ENCODE measurements at places on chromosomes 11 and 22.

- no peak overlapping the region for H3K4me3 ChIP-seq
- H3K27me3 ChIP-seq: no peaks in the 10 kb centered on the region
- peaks cover 25% of the 10 kb centered on the region for H3K4me1 ChIP-seq
- H3K36me3 ChIP-seq: no peaks in the 10 kb centered on the region
- peak overlapping the region; percentile 2 for H3K27ac ChIP-seq
Observed at GRCh38 chr11:72075109-72075508, 5.2 kb downstream of the NUMA1 start.

DNA sequence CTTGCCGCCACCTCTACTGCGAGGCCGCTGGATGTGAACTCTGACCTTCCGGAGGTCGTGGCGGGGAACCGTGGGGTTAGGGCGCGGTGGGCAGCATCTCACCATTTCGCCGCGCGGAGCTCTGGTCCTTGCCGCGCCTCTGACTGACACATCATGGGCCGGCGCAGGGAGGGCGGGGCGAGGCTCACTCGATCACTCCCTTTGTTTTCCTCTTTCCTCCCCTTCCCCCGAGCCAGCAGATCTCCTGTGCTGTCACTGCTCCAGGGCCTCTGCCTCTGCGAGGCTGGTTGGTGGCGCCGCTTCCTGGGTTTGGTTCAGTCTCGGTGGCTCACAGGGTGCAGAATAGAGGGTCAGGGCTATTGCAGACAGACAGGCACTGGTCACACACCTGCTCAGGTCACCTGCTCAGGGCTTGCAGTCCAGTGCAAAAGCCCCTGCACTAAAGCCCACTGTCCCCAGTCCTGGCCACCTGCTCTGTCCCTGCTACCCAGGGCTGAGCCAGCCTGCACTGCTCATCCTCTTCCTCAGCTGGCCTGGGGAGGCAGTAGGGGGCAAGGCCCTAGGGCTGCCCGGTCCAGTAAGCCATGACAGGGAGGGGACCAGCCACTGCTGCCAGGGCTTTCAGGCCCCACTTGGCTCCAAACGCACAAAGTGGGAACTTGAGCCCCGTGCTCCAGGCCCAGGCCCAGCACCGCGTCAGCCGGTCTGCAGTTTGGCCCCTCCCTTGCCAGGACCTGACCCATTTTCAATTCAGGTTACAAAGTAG is 36.2 kb downstream of the PISD start:
- H3K4me1 ChIP-seq: peaks cover 43% of the 10 kb centered on the region
- DNase-seq: peak; percentile 85
- H3K27ac ChIP-seq: peak overlapping the region; percentile 52
- no peaks in the 10 kb centered on the region for H3K36me3 ChIP-seq
- H3K4me3 ChIP-seq: no peak overlapping the region

DNA sequence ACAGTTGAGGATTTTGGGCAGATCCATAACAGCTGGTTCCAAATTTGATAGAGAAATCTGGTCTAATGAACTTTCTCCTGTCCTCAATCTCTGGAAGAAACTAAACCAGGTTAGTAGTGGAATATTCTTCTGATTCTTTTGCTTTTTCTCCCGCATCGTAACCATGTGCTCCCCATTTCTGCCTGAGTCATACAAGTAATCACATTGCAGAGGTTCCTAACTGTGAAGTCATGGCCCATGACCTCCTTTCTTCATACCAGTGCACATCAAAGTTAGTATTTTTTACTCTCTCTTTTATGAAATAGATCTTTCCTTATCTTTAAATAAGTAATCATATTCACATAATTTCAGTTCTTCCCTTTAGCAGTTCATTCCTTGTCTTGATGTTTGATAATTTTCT is 249.0 kb downstream of the DYNC2H1 start:
- no peak overlapping the region for H3K27ac ChIP-seq
- no peaks in the 10 kb centered on the region for H3K36me3 ChIP-seq
- no peaks in the 10 kb centered on the region for H3K27me3 ChIP-seq
- H3K4me3 ChIP-seq: no peak overlapping the region

- H3K36me3 ChIP-seq: no peaks in the 10 kb centered on the region
- no peak overlapping the region for H3K4me3 ChIP-seq
- DNase-seq: peak; percentile 23
Observed at GRCh38 chr22:19880786-19881569, 26.3 kb upstream of the GNB1L start.

DNA sequence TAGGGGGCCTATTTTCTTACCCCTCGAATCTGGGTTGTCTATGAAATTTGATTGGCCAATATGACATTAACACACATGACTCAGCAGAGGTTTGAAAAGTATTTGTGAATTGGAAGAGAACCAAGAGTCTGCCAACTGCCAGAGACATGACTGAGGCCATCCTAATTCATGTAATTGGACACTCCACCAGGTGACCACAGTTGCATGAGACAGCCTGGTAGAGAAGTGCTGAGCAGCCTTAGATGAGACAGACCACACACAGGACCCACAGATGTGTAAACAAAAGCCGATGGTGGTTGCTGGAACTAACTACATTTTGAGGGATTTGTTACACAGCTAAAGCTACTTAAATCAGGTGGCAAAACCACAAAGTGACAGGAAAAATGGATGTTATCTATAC is 855 bp upstream of the MS4A5 start:
- no peak overlapping the region for H3K4me3 ChIP-seq
- H3K27me3 ChIP-seq: no peaks in the 10 kb centered on the region
- no peak overlapping the region for H3K27ac ChIP-seq
- no peak for DNase-seq
- no peaks in the 10 kb centered on the region for H3K36me3 ChIP-seq

- H3K27me3 ChIP-seq: no peaks in the 10 kb centered on the region
- no peak for DNase-seq
- H3K36me3 ChIP-seq: no peaks in the 10 kb centered on the region
- no peak overlapping the region for H3K4me3 ChIP-seq
- H3K4me1 ChIP-seq: peaks cover 32% of the 10 kb centered on the region
Observed at GRCh38 chr11:10320736-10321465, 16.0 kb downstream of the ADM start.

GRCh38 chr22:39655004-39655579 is 84.5 kb downstream of the CACNA1I start:
- DNase-seq: no peak
- no peaks in the 10 kb centered on the region for H3K27me3 ChIP-seq
- H3K36me3 ChIP-seq: no peaks in the 10 kb centered on the region
- H3K4me1 ChIP-seq: no peaks in the 10 kb centered on the region
- H3K27ac ChIP-seq: no peak overlapping the region

- no peak overlapping the region for H3K27ac ChIP-seq
- H3K27me3 ChIP-seq: no peaks in the 10 kb centered on the region
- DNase-seq: no peak
Observed at GRCh38 chr11:64078284-64078683, 42.6 kb downstream of the FLRT1 start.

DNA sequence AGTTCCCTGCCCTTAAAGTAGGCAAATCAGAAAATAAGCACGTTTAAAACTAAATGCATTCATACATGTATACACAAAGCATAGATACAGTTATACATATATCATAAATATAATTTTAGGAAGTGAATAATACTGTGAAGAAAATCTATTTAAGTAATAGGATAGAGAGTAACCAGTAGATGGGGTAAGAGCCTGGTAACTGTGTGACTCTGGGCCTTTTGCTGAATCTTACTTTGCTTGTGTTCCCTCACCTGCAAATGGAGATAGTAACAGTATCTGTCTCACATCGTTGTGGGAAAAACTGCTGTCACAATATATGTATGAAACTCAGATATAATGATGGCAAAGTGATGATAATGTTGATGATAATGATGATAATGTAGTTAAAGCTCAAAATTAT is 29.9 kb downstream of the MS4A2 start:
- H3K27ac ChIP-seq: no peak overlapping the region
- no peaks in the 10 kb centered on the region for H3K4me1 ChIP-seq
- no peaks in the 10 kb centered on the region for H3K27me3 ChIP-seq
- no peak for DNase-seq
- no peak overlapping the region for H3K4me3 ChIP-seq

DNA sequence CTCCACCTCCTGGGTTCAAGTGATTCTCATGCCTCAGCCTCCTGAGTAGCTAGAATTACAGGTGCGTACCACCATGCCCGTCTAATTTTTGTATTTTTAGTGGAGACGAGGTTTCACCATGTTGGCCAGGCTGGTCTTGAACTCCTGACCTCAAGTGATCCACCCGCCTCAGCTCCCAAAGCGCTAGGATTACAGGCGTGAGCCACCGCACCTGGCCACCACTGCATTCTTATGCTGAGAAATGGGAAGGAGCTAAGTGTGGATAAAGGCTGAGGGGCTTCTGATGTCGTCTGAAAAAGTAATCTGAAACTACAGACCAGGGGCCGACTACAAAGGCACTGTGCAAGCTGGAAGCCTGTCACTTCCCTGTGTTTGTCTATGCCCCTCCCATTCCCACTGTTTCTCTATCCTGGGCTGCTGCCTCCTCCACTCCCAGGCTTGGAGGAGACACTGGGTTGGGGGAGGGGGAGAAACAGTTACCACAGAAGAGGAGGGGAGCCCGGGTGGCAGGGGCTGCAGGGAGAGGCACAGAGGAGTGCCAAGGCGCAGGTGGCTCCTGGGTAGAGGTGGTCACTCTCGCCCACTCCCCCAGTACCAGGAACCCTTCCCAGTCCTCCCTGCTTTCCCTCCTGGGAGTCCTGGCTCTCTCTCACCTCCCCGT is 2.9 kb upstream of the MTA2 start:
- H3K27me3 ChIP-seq: no peaks in the 10 kb centered on the region
- H3K4me3 ChIP-seq: no peak overlapping the region
- H3K27ac ChIP-seq: no peak overlapping the region

DNA sequence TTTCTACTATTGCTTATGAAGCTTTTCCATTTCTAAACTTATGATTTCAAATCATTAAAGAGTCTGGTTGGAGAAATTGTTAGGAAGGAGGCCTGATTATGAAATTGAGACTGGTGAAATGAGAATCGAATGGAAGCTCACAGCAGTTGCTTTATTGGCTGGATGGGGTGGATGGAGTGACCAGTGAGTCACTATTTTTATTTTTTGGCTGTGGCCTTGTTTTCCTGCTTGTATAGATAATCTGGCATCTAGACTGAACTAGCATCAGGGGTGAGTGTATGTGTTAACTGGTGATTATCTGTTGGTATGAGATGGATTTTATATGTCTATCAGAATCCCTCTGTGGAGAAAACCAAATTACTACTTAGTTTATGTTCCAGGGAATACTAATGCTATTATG is 36.2 kb downstream of the UVRAG start:
- no peak overlapping the region for H3K4me3 ChIP-seq
- peak overlapping the region; percentile 80 for H3K27ac ChIP-seq
- no peaks in the 10 kb centered on the region for H3K27me3 ChIP-seq
- no peaks in the 10 kb centered on the region for H3K36me3 ChIP-seq

DNA sequence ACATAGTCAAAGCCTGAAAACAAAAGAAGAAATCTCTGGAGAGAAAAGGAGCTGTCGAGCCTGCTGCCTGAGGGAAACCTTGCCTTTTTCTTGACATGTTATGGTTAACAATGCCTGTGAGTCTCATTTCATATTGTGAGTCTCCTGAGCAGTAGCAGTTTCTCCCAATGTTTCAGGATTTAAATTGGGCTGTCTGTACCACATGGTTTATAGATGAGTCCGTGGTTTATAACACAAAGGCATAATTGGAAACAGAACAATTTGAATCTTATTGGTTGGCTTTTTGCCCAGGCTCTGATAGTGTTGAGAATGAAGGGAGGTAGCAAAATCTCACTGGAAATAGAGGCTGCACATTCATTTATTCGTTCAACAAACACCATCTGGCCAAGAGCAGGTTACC is 540.9 kb downstream of the RAB38 start:
- no peaks in the 10 kb centered on the region for H3K27me3 ChIP-seq
- no peak overlapping the region for H3K4me3 ChIP-seq
- no peaks in the 10 kb centered on the region for H3K36me3 ChIP-seq
- no peak overlapping the region for H3K27ac ChIP-seq
- DNase-seq: no peak

- no peak overlapping the region for H3K4me3 ChIP-seq
- no peak overlapping the region for H3K27ac ChIP-seq
Observed at GRCh38 chr22:48926136-48926535, 901.5 kb downstream of the BRD1 start.

GRCh38 chr11:76903325-76903724 is 42.6 kb downstream of the ACER3 start:
- H3K4me1 ChIP-seq: no peaks in the 10 kb centered on the region
- H3K4me3 ChIP-seq: no peak overlapping the region
- H3K27me3 ChIP-seq: no peaks in the 10 kb centered on the region
- no peaks in the 10 kb centered on the region for H3K36me3 ChIP-seq
- H3K27ac ChIP-seq: no peak overlapping the region

DNA sequence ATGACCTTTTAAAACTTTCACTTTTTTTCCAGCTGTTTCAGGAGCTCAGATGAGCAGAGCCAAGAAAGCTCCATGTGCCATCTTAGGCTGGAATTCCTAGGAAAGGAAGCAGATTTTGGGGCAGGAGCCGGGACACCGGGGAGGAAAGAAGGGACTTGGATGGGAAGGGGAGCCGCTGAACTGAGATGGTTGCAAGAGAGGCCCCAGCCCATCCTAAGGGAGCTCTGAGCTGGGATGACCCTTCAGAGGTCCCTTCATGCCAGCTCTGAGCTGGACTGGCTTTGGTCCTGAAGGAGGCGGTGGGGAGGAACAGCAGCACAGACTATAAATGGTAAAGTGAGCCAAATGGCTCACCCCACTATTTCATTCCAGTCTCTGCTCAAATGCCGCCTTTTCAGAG is 55.2 kb upstream of the SLC22A12 start:
- peaks cover 4% of the 10 kb centered on the region for H3K4me1 ChIP-seq
- no peak overlapping the region for H3K4me3 ChIP-seq
- no peak for DNase-seq

GRCh38 chr11:680970-681369 is 14.1 kb downstream of the DEAF1 start:
- peaks cover 14% of the 10 kb centered on the region for H3K4me1 ChIP-seq
- H3K36me3 ChIP-seq: peaks cover 57% of the 10 kb centered on the region
- no peaks in the 10 kb centered on the region for H3K27me3 ChIP-seq
- H3K27ac ChIP-seq: peak overlapping the region; percentile 56

DNA sequence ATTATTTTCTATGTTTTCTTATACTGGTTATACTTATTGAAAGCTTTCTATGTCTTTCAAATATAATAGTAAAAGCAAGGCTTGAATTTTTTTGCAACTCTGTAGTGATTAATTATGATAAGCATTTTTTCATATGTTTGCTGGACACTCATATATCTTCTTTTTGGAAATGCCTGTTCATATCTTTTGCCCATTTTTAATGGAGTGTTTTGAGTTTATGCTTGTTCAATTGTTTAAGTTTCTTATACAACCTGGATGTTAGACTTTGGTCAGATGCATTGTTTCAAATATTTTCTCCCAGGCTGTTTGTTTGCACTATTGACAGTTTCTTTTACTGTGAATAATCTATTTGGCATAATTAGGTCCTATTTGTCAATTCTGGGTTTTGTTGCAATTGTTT is 11.9 kb downstream of the OR52H1 start:
- no peaks in the 10 kb centered on the region for H3K36me3 ChIP-seq
- no peak overlapping the region for H3K27ac ChIP-seq
- no peaks in the 10 kb centered on the region for H3K27me3 ChIP-seq
- no peak overlapping the region for H3K4me3 ChIP-seq
- DNase-seq: no peak
- H3K4me1 ChIP-seq: no peaks in the 10 kb centered on the region
